ENCODE measurements at places on chromosomes 1 and 21.
A peak's percentile ranks its signal among the peaks of the same experiment; 100 is the strongest.

GRCh38 chr1:216587715-216588114 is 135.5 kb downstream of the ESRRG start:
- no peak for DNase-seq

DNA sequence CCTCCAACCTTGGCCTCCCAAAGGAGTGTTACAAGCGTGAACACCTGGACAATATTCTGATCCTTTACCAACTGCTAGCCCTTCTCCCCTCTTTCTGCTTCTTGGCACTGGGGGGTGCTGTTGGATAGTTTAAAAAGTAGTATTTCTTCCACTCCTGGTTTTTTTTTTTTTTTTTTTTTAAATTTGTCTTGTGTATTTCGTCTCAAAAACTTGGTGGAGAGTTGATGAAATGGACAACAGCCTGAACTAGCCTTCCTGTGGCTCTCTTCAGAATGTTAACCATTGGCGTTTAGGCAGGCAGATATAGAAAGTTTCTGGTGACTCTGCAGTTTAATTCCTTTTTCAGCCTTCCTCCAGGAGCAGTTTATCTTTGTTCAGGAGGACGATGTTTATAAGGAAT is 69.7 kb upstream of the USP24 start:
- no peak for DNase-seq

- no peak for DNase-seq
Measured at GRCh38 chr1:189958756-189959155, 518.9 kb downstream of the BRINP3 start.

DNA sequence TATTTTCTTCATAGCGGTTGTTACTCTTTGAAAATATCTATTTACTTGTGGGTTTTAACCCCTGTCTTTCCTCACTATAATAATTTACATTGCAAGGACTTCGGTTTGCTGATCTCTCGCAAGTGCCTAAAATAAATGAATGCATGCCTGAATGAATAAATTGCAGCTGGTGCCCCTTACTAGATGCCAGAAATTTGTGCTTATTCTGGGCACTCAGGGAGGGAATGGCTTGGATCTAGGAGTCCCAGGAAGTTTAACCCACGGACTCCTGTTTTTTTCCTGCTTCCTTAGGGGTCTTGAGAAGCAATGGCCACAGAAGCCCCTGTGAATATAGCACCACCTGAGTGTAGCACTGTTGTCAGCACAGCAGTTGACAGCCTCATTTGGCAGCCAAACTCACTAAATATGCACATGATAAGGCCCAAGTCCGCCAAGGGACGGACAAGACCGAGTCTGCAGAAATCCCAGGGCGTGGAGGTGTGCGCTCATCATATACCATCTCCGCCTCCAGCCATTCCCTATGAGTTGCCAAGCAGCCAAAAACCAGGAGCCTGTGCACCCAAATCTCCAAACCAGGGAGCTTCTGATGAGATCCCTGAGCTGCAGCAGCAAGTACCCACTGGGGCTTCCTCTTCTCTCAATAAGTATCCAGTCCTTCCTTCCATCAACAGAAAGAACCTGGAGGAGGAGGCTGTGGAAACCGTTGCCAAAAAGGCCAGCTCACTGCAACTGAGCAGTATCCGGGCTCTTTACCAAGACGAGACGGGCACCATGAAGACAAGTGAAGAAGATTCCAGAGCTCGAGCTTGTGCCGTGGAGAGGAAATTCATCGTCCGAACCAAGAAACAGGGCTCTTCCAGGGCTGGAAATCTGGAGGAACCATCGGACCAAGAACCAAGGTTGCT is 4.2 kb upstream of the PLA2G2C start:
- no peak for DNase-seq

GRCh38 chr1:84539972-84540371 is 33.6 kb upstream of the GNG5 start:
- no peak for DNase-seq

- no peak for DNase-seq
Measured at GRCh38 chr1:95039360-95040031, 33.3 kb downstream of the ALG14 start.

DNA sequence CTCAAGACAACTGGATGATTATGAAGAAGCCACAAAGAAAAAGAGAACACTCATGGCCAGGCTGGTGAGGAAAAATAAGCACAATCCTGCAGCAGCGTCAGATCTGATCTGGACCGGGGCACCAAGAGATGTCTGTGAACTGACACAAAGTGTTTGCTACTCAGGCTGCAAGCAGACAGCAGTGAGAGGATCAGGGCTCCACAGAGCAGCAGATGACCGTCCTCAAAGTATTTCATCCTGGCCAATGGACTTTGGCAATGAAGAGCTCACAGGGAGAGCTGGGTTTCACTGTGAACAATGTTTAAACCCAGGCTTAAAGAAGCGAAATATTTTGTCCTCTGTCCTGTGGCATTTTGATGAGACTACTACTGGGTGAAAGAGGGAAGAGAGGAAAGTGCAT is 299.2 kb downstream of the GPATCH2 start:
- DNase-seq, result no peak

GRCh38 chr1:90510143-90510542 is 207.0 kb downstream of the BARHL2 start:
- no peak for DNase-seq

GRCh38 chr1:184012187-184012586 is 25.3 kb downstream of the COLGALT2 start:
- DNase-seq, result no peak

GRCh38 chr1:2975466-2976179 is 45.6 kb upstream of the ACTRT2 start:
- no peak for DNase-seq

- no peak for DNase-seq
Measured at GRCh38 chr1:231183639-231184590, 22.1 kb downstream of the TRIM67 start.

GRCh38 chr1:90722874-90723589 is 5.9 kb upstream of the BARHL2 start:
- DNase-seq, result no peak

- no peak for DNase-seq
Measured at GRCh38 chr1:6958407-6959030, 173.3 kb downstream of the CAMTA1 start.

DNA sequence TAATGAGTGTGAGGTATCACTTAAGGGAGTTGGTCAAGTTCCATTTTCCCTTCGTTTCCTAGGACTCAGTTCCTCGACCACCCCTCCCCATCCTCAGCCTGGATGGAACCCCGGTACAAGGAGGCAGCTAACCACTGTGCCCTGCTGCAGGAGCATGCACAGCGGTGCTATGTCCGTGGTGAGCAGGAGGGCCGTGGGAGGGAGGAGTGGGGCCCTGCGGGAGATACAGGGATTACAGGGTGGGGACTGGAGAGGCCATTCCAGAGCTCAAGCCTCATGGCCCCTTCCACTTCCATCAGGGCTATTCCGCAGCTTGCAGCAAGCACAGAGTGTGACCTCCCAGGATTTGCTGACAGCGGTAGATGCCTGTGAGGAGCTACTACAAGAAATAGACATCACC is 25.8 kb downstream of the HYI start:
- no peak for DNase-seq

GRCh38 chr1:227895828-227896685 is 51.7 kb downstream of the WNT9A start:
- DNase-seq, result peak; percentile 45

- peak; percentile 90 for DNase-seq
Measured at GRCh38 chr1:206544562-206545257, 37.4 kb downstream of the RASSF5 start.

GRCh38 chr1:159598196-159598595 is 10.6 kb downstream of the APCS start:
- DNase-seq, result no peak

GRCh38 chr1:153921803-153922075 is 1.0 kb downstream of the GATAD2B start:
- no peak for DNase-seq

DNA sequence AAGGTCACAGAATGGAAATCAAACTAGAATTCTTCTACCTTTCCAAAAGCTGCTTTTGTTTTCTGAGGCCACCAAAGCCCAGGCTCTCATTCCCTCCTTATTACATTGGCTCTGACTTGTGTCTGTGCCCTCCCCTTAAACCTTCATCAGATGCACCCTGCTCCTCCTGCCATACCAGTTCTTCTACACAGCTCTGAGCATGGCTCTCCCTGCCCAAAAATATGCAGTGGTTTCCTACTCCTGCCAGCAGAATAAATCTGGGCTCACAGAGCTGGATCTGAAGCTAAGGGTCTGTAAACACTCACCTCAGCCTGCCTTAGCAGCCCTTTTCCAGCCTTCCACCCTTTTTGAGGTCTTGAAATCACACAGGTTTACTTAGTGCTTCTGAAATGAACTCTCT is 55.0 kb downstream of the TTC3 start:
- no peak for DNase-seq

- no peak for DNase-seq
Measured at GRCh38 chr21:31310750-31311149, 33.3 kb downstream of the TIAM1 start.

DNA sequence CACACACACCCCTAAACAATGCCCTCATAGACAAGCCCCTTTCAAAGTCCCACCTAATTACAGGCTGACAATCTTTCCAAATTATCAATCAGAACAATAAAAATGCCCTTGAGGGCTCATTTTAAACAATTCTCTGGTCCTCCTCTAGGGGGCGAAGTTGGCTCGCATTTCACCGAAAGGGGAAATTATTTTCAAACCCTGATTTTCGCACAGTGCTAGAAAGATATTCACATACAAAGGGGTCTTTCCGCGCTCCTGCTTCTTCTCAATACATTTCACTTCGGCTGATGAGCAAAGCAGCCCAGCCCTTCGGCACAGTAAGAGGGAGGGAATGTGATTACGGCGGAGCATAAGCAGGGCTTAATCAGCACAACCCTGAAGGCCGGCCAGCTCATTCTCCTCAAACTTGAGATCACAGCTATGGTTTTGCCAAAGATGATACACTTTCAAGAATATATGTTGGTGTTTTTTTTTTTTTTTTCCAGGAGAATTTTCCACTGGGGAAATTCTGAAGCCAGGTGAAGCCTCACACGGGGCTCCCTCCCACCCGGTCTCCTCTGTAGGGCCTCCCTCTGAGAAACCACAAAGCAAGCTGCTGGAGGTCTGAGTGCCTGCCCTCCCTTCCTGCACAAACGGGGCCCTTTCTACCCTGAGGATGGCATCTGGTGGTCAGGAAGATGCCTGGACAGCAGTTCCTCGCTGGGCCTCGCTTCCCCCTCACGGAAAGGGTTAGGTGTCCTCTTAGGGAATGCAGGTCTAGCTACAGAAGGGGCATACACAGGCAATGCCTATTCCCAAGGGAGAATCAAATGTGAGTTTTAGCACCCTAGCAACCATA is 66.9 kb downstream of the GNG12 start:
- DNase-seq, result peak; percentile 69

GRCh38 chr1:202144402-202145067 is at the start of gene ARL8A:
TSS of gene ARL8A (minus strand) at chr1:202144737. CDS start at chr1:202144572, 165 bp downstream.
- peak; percentile 43 for DNase-seq

DNA sequence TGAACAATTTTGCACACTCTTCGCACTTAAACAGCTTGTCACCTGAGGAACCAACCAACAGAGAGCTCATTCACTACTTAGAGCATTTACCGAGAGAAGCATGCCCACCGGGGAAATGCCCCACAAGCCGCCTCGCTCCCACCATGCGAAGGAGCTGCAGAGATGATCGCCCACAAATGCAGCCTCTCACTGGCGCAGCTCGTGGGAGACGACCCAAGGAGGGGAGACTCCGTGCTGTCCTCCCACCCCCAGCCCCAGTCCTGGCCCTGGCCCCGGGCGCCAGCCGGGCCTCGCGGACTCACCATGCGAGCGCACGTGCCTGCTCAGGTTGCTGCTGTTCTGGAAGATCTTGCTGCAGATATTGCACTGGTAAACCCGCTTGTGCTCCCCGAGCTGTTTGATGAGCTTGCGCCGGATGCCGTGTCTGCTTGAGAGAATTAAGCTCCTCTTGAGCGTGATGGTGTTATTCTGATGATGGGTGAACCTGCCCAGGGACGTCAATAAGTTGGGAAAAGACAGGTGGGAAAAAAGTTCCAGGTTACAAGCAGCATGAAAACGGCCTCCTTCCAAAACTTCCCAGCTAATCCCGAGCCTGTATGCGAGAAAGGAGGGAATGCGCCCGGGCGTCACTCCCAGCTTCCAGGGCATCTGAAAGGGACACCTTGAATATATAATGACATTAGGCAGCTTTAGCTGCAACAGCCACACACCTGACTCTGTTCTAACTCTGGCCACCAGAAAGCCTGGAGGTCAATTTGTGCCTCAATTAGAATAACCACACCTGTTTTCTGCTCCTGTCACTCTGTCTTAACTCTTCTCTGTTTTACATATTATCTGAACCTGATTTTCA is 42.8 kb downstream of the PRDM15 start:
- DNase-seq, result no peak

DNA sequence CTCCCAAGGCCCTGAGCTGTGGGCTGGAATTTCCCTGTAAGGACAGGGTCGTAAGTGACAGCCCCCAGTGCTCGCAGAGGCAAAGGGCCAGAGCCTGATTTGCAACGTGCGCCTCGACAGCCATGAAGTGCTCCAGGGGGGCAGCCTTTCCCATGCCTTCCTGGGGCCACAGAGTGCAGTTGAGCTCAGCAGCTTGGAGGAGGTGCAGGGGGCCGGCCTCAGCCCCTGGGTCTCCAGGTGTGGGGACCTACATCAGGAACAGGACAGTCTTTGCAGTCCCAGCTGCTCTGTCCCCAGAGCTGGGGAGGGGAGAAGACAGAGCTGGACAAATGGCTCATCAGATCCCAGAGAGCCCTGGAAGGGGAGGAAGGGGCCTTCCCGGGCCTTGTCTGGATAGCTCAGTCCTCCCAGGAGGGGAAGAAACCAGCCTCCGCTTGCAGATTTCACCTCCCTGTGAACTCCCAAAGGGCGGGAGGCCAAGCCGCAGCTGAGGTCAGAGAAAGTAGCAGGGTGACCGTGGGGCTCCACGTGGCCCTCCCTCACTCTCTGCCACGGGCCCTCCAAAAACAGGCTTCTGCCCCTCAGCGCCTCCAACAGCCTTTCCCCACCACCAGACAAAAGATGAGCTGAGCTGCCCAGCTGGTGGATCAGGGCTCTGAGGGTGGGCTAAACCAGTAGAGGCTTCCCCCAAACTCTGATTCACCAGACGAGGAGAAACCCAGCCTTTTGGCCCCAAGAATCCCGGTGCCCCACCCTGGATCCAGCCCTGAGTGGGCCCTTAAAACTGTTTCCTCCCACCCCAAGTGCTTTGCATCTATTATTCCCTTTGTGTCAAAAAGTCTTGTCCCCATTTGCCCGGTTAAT is 76.5 kb downstream of the DHRS3 start:
- DNase-seq, result no peak

DNA sequence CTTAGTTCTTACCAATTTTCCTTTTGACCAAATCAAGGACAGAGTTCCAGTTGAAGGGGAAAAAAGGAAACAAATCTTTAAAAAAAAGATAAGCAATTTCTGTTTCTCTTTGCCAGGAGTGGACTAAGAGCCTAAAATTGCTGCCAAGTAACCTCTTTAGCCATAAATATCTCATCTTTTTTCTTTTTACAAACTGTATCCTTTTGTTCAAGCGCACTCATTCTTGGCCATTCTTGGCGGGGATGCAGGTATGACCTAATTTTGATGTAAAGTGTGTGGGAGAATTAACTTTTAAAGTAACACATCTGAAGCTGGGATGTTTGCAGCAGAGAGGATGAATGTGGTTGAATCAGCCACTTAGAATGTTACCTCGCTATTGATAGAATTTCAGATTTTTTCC is 13.4 kb upstream of the KIF1B start:
- no peak for DNase-seq

- DNase-seq, result no peak
Measured at GRCh38 chr1:18408656-18409370, 71.9 kb upstream of the KLHDC7A start.

- no peak for DNase-seq
Measured at GRCh38 chr21:44423941-44424607, 31.2 kb upstream of the LRRC3 start.

GRCh38 chr1:228148935-228149405 is 760 bp upstream of the GJC2 start:
- DNase-seq, result no peak

- no peak for DNase-seq
Measured at GRCh38 chr1:108007070-108007469, 42.1 kb upstream of the VAV3 start.

Data from neural crest cell (in vitro differentiated cells).